Stimulated activated CD8-positive, alpha-beta memory T cell treated with anti-CD3 and anti-CD28 coated beads, Interleukin-2, amount 100 ng/mL, for 48 hours (primary cell): ENCODE measurements at places on chromosomes 4 and X.

GRCh38 chrX:120499301-120500072 lies 30.4 kb upstream of the LAMP2 start:
- no peak for DNase-seq

GRCh38 chrX:2707334-2707760 lies 16.3 kb downstream of the CD99 start:
- DNase-seq, result peak; percentile 56

DNA sequence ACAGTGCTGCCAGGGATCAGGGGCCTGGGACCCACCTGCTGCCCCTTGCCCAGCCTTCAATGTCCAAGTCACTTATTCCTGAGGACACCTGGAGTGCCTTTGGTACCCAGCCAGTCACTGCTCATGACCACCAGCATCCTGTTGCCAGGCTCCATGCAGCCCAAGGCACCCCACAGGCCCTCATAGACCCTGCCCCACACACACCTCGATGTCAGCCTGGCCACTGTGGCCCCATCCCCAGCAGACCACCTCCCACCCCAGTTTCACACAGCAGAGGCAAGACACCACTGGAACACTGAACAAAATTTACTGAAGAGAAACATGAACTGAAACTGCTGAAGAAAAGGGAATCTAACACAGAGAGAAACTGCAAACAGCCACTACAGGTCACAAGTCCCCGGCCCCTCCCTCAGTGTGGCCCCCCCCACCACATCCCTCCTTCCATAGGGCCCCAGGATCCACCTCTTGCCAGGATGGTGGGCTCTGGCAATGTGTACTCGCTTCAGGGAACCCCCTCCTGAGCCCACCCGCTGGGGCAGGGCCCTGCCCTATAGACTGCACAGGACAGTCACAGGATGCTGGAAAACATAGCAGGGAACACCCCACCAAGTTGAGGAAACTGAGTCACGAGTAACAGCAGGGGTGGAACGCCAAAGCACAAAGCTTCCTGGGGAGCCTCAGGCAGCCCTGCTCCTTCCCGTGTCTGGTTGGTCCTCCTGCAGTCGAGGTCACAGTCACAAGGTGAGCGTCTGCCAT lies 5.2 kb downstream of the PNMA5 start:
- DNase-seq, result no peak

DNA sequence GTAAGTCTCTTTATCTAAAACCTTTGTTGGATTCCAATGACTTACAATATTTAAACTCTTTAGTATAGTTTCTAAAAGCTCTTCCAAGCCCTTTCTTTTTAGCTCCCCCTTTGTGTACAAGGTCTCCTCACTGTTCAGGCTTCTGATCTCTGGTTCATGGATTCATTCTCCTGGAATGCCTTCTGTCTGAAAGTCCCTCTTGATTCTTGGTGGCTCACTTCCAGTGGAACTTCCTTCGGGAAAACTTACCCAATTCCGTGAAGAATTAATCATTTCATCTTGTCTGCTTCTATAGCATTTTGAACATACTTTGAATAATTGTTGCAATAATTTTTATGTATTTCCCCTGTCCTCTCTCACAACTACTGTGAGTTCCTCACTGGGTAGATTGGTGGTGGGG lies 3.6 kb downstream of the ARHGAP24 start:
- no peak for DNase-seq

DNA sequence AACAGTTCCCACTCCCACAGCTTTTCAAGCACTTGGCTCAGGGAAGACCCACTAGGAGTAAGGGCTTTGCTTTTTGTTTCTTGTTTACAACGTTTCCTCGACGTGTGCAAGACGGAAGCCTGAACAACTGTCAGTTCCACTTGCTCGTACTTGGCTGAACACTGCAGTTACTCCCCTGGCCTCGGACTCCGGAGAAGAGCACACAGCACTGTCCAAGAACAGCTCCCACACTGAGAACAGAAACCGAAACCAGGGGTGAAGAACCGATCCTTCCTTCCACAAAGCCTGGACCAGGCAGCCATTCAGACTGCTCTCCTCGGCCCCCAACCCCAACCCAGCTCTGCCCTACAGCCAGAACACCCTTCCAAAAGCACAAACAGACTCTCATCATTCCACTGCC lies 25.5 kb downstream of the IRF2 start:
- DNase-seq, result no peak

DNA sequence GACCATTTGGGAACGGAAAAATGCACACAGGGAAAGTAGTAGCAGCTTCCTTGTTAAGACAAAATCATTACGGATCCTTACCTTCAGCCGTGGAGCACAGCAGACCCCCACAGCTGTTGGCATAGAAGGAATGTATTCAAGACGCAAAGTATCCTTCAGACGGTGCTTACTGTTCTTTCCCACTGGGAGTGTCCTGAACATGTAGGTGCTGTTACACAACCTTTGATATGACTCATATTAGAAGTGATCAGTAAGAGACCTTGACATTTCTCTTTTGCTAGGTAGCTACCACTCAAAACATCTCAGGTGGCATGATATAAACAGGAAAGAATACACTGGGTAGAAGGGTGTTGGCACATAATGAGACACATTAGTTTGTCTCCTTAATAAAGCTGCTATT lies 154.0 kb upstream of the FMR1 start:
- DNase-seq, result no peak

DNA sequence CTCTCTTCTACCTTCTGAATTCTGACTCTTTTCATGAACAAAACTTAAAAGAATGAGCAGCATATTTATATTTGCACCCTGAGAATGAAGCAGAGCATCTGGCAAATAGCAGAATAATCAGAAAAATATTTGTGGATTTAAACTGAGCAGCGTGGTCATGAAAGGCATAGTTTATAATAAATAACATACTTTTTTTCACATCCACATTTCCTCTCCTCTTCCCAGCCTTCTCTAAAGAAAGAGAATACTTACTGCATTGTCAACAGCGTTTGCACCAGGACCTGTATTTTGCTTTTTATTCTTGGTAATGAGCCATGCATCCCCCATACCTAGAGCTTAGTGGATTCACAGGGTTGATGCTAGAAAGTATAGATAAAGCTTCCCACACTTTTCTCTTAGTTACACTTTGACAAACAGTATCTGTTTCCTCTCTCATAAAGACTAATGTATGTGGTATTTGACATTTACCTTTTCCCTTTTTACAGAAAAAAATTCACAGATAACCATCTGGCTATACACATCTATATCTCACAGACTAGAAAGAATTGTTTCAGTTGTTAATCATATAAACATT lies 131.5 kb downstream of the PRSS12 start:
- DNase-seq, result no peak

DNA sequence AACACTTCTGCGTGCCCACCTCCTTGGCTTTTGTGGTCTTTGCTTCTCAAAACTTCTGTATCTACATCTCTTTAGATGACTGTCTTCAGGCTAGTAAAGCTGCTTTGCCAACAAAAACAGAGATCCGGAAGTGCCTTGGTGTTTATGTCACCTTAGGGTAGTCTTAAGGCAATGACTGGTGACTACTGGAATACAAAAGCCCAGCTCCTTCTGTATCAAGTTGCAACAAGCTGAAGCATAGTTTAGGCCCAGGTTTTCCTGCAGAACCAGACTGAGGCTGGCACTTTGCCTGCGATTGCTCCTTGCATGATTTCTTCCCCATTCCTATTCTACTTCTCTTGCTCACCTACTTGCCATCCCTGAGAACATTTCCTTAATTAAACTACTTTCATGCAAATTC lies 333.8 kb downstream of the DMD start:
- DNase-seq, result no peak

DNA sequence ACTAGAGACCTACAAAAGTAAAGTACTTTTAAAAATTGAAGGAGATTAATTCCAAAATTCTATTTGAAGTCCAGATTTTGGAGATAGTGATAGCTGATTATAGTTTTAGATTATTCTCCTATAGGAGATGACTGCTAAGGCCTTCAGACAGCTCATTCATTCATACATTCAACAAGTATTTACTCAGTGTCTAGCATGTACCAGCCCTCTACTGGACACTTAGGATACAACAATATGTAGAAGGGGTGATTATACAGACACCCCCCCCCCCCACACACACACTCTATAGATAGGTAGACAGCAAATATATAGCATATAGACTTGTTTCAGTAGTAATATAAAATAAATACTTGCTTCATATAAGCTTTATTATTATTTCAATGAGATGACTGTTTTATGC lies 60.4 kb upstream of the TAF9B start:
- no peak for DNase-seq

GRCh38 chr4:137621056-137621455 lies 88.8 kb upstream of the PCDH18 start:
- DNase-seq, result no peak

DNA sequence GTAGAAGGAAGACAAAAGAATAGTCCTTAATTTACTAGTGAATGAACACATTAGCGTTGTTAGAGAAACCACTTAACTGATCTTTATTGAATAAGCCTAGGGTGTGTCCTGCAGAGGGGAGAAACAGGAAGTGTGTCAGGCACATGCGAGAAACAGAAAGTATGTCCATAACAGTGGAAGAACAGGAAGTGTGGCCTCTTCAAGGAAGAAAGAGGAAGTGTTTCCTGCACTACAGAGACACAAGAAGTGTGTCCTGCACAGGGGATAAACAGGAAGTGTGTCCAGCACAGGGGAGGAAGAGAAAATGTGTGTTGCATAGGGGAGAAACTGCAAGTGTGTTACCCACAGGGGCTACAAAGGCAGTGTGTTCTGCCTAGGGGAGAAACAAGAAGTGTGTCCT lies 539.6 kb upstream of the PRKX start:
- no peak for DNase-seq

DNA sequence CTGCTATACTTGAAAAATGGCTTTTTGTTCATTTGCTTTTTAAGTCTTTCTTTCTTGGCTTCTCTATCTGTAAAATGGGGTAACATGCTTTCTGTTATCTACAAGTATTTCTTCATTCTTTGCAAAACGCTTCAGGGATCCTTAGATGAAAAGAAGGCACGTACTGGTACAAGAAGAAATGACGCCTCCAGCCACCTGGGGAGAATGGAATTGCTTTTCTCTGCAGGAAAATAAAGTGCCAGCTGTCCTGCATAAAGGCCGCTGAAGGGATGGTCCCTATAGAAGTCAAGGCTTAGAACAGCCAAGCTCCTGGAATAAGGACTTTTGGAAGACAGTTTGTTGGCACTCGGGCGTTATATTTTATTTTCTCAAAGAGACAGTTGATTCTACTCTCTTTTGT lies 210.8 kb upstream of the RASGEF1B start:
- no peak for DNase-seq

GRCh38 chr4:132572210-132572609 lies 576.9 kb upstream of the PCDH10 start:
- DNase-seq, result no peak

GRCh38 chr4:52903273-52903672 lies 41.2 kb downstream of the RASL11B start:
- no peak for DNase-seq

- no peak for DNase-seq
Measured at GRCh38 chr4:2432991-2433530, 14.3 kb downstream of the CFAP99 start.

DNA sequence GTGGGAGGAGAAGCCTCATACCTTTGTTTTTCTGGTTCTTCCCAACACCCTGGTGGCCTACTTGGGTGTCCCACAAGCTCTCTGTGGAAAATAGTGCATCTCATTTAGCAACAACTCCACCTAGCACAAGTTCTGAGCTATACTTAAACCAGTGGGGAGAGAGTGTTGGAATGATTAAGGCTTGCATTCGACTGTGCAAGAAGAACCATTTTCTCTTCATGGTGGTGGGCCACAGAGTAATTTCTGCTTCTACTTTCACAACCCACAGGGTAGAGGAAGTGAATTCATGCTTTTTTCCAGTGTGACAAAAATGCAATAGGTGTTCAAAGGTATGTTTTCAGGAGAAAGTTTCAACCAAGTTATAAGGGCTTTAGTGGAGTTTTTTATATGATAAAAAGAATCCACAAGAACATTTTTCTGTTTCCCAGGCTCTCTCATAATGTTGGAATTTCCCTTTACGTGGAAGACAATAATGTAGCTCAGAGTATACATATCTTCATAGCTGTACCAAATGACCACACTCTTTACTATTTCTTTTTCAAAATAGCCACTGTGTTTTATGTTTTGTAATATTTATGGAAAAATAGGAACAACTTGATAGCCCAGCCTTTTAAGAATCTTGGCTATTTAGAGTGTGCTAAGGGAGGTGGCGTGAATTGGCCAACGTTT lies 80.3 kb upstream of the HHIP start:
- no peak for DNase-seq

DNA sequence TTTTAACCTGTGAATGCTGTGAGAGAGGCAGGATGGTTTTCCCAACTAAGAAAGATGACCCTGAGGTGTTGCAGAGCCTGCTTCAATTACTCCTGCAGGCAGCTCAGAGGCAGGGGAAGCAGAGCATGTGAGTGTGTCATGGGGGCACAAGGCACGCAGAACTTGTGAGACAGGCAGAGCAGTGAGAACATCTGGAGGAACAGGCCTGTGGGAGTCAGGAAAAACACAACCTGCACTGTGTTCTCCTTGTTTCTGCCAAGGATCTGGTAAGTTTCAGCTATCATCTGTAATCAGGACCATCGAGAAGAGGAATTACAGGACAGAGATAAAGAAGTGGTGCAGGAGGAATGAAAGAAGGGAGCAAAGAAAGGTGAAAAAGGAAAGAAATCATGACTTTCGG lies 741.8 kb upstream of the INTU start:
- no peak for DNase-seq

- peak; percentile 54 for DNase-seq
Measured at GRCh38 chrX:119655125-119655524, 37.8 kb downstream of the SEPTIN6 start.
